ENCODE measurements at places on chromosomes 12 and 14.

DNA sequence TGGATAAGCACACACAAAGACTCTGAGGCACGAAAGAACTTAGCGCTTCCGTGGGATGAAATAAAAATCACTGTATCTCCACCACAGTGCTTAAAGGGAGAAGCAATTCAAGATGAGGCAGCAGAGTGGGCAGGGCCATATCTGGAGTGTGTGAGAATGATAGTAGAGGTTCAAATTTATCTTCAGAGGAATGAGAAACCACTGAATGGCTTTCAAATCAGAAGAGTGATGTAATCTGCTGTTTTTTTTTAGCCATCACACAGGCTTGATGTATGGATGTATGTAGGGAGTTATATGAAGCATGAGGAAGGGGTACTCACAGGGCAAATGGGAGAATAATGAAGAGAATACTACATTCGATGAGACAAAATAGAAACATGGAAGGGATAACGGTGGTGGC lies 24.1 kb downstream of the MDGA2 start:
- no peak for ATAC-seq

DNA sequence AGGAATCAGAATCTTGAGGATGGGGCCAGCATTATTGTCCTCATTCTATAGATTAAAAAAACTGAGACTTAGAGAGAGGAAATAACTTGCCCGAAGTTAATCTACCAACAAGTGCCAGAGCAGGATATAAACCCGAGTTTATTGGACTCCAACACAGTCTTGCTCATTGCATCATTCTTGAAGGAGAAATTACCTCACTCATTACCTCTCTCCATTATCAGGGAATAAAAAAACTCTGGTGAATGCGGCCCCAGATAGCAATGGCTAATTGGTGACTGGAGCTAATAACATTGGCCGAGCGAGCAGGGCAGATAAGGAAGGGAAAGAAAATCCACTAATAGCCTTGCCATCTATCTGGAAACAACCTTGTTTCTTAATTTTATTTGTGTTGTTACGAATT lies 24.7 kb upstream of the TMED10 start:
- ATAC-seq = no peak

GRCh38 chr12:100554608-100555077 lies 18.8 kb upstream of the GAS2L3 start:
- peak; percentile 96 for ATAC-seq

GRCh38 chr12:27781680-27782079 lies 1.6 kb upstream of the MANSC4 start:
- ATAC-seq = no peak

DNA sequence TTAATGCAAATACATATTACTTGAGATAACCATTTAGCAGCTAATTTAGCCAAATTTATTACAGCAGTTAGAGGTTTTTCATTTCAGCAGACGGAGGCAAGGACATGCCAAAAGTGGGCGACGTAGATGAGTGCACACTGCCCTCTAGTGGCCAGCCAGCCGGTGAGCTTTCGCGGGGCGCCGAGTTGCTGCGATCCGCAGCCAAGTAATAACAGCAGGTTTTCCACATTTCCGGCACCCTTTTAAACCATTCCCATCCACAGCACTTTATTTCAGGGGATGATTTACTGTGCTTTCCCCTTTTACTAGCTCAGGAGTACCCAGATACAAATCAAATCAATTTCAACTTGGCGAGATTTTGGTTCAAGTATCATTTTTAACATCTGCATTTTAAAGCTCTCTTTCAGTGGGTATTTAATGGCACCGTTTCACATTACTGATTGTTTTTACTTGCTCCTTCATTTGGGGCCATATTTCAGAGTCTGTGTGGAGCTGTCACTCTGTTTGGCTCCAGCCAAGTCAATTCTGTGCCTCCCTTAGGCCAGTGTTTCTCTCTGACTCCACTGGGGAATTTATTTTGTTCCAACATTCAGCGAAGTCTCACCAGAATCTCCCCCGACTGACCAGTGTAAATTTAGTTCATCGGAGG lies 158.0 kb downstream of the EGLN3 start:
- peak; percentile 91 for ATAC-seq

DNA sequence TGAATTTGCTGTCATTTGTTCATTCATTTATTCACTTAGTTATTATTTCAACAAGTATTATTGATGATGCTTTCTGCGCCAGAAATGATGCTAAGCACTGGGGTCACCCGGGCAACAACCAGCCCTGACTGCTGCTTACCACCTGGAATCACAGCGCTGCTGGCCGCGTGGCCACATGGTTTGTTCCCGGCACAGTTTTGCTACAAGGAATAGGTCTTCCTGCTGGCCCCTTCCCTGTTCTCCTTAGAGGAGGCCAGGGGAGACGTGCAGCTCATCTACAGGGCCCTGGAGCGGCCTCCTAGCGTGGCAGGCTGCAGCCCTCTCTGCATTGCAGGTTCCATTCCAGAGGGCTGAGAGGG lies 7.0 kb downstream of the JDP2 start:
- ATAC-seq = no peak

GRCh38 chr12:68236421-68237059 lies 10.9 kb upstream of the IL26 start:
- no peak for ATAC-seq

GRCh38 chr14:22481546-22481945 lies 107.5 kb downstream of the DAD1 start:
- no peak for ATAC-seq

GRCh38 chr12:120719072-120719471 lies 6.6 kb upstream of the ACADS start:
- no peak for ATAC-seq

- no peak for ATAC-seq
These were observed 167.1 kb upstream of the OR4E1 start for GRCh38 chr14:21840765-21841164.

- peak; percentile 4 for ATAC-seq
These were observed 134.1 kb upstream of the KRAS start for GRCh38 chr12:25384893-25385248.

- ATAC-seq = no peak
These were observed 6.1 kb upstream of the CD9 start for GRCh38 chr12:6193853-6194815.

DNA sequence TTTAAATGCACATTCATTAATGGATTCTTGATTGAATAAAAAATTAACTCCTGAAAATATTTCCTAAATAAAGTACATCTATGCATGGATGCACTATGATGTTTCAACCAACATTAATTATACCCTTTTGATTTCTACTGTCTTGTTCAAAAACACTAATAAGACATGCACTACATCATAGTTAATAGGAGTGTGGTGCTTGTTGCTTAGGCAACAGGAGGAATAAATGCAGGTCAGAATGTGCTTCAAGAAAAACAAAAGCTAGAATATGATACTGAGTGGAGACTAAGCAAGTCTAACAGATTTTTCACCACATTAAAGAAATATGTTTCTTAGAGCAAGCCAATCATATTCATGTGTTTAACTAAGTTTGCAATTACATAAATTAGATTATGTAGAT lies 495.8 kb upstream of the GARIN6 start:
- no peak for ATAC-seq

- no peak for ATAC-seq
These were observed 4.4 kb downstream of the WNT5B start for GRCh38 chr12:1633459-1633858.

DNA sequence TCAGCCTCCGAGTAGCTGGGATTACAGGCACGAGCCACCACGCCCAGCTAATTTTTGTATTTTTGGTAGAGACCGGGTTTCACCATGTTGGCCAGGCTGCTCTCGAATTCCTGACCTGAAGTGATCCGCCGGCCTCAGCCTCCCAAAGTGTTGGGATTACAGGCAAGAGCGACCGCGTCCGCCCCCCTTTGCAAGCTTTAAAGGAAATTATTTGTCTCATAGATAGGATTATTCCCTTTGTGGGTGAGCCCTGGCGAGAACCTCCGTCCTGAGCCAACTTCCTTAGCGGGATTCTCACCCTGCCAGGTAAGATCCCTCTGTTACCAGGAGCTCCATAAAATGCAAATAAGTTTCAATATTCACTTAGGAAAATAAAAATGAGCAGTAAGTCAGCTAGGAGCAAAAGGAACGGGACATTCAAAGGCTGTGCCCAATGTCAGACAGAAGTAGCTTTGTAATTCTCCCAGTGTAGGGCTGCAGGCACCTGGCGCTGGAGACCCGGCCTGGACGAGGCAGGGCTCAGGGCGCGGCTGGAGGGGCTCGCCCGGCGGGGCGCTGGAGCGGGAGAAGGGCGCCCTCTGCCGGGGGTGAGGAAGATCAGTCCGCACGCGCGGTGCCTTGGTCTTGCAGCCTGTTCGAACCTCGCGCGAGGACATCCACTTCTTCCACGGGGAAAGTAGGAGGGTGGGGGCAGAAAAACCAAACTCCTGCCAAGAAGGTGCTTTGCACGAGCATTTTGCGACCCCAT lies 47.2 kb upstream of the PLXNC1 start:
- peak; percentile 91 for ATAC-seq

DNA sequence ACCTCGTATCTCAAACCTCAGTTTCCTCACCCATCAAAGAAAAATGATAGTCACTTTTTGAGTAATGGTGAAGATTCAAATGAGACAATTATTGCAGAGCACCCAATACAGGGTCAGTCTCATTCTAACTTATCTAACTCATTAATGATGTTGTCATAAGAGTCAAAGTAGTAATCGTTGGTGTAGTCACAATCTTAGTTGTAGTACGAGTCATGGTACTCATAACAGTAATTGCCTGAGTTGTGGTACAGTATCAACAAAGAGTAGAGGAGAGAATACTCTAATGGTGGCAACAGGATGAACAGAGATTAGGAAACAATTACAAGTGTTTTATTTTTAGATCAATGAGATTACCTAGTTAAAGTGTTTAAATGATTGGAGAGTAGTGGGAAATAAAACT lies 93.6 kb upstream of the TMTC2 start:
- no peak for ATAC-seq

DNA sequence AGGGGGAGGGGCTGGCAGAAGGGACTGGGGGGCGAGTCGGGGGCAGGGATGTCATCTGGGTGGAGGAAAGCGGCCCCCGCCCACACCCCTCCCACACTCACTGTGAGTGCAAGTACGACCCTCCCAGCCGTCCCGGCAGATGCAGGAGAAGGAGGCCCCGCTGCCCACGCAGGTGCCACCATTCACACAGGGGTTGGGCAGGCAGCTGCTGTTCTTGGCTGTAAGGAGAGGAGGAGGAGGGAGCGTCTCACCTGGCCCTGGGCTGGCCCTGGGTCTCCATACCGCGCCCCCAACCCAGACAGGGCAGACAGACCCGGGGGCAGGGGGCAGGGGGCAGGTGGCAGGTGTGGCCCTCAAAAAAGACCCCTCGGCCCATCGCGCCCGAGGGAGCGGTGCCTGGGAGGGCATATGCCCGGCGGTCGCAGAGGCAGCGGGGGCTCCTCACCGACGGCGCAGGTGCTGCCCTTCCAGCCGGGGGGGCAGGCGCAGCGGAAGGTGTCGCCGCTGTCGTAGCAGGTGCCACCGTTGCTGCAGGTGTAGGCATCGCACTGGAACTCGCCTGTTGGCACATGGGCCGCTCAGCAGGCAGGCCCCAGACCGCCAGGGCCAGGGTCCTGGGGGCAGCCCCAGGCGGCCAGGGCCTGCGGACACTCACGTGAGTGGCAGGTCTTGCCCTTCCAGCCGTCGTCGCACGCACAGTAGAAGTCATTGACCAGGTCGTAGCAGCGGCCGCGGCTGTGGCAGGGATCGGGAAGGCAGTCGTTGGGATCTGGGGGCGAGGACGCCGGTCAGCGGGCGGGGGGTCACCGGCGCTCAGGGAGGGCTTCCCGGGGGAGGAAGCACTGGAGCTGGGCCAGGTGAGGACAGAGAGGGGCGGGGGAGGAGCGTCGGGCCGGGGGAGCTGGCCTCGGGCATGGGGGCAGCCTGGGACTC lies 20.6 kb downstream of the JAG2 start:
- ATAC-seq = no peak

- no peak for ATAC-seq
These were observed 1.8 kb downstream of the AKAP5 start for GRCh38 chr14:64467101-64467500.

GRCh38 chr12:54330442-54330841 lies 5.5 kb downstream of the COPZ1 start:
- no peak for ATAC-seq

- ATAC-seq = no peak
These were observed 95.4 kb downstream of the CCER1 start for GRCh38 chr12:90859591-90859990.

DNA sequence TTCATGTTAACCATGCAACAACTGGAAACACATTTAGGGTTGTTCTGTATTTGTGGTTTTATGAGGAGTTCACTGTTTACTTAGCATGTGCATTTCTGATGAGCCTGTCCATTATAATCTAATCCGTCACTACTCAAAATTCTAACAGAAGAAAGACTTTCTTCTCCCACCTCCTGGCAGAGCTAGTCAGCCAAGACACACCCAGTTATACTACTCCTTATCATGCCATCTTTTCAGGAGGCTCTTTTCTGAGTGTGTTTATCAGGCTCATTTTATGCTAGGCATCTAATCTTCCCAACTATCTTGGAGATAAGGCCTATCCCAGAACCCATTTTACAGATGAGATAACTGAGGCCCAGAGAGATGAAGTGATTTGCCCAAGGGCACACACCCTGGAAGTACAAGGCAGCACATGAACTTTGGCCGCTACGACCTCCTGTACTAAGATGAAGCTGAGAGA lies 10.4 kb upstream of the MED13L start:
- ATAC-seq = no peak

All from SK-N-SH treated with all-trans-retinoic acid at 6 μM for 48 hours (cell line).